ENCODE measurements at places on chromosomes 1 and 21. TPM values are rescaled to one million over a fixed set of nuclear protein-coding genes. Genes with fewer than 3 reads are reported as not detected.

The FCRL4 gene
- total RNA-seq, result not detected

GRCh38 chr1:22794647-22795365 lies 84.2 kb downstream of the EPHB2 start:
- no peak for DNase-seq

The POU2F1 gene
- total RNA-seq, result 24.5 TPM

DNA sequence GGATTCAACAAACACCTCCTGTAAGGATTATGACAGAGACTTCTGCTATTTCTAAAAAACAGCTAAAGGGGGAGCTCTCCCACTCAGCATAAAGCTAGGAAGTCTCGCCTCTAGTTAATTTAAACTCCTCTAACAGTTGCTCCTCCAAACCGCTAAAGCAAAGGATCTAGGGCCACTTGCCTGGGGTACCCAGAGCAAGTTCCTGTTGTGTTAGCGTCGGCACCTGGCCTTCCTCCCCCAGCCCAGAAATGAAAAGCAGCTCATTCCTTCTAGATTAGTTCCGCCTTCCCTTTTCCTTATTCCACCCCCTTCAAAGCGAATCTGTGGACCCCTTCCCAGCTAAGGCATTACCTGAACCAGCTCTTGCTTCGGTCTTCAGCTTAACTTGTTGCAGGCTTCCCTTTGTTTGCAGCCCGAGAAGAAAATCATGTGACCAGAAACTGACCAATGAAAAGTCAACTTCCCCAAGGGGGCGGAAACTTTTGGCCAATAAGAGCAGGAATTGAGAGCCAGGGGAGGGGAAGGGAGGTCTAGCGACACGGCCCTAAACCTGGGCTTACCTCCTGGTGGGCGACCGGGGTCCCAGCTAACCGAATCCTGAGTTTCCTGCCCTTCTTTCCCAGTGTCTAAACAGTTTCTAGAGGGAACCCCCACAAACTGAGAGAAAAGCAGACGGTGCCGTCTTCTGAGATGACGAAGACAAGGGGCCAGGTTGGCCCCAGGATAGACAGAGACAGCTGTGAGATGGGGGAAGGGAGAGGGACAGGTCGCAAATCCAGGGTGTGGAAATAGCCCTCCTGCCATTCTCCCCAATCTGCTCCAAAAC lies at the start of gene PBXIP1:
Gene PBXIP1, minus strand, starts transcription at position 382 of the 826 bp plus-strand sequence. CDS start 2,378 bp downstream, outside the sequence.
- peak; percentile 80 for DNase-seq

The NMNAT1 gene
- total RNA-seq, result 8.6 TPM

DNA sequence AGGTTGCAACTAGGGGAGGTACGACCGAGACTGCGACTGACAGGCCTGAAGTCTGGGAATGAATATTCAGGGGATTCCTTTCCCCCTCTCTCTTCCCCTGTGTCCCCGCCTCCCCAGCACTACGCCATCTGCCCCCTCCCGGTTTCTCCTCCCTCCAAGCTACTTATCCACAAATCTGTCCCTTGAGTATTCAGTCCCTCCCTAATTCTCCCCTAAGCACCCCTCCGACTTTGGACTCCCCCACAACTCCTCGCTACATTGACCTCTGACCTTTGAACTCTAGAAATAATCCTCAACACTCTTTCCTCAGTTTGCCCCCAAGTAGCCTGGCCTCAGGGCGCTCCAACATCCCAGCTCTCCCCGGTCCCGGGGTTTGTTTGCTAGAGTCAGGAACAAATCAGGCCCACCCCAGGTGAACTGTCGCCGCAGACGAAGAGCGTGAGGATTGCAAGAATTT lies 393 bp downstream of the LYSMD1 start:
- no peak for DNase-seq

- DNase-seq, result no peak
These were observed 28.2 kb downstream of the BATF3 start for GRCh38 chr1:212671342-212672031.

The DDR2 gene
- 0.84 TPM for total RNA-seq

GRCh38 chr1:11985851-11986250 lies 5.6 kb downstream of the MFN2 start:
- no peak for DNase-seq

The NID1 gene
- 0.32 TPM for total RNA-seq

- DNase-seq, result peak; percentile 10
These were observed 257.3 kb downstream of the CAMTA1 start for GRCh38 chr1:7042322-7043190.

GRCh38 chr1:154466206-154466605 lies 35.8 kb upstream of the TDRD10 start:
- no peak for DNase-seq

GRCh38 chr1:9594471-9595155 lies 5.9 kb downstream of the TMEM201 start:
- DNase-seq, result no peak

DNA sequence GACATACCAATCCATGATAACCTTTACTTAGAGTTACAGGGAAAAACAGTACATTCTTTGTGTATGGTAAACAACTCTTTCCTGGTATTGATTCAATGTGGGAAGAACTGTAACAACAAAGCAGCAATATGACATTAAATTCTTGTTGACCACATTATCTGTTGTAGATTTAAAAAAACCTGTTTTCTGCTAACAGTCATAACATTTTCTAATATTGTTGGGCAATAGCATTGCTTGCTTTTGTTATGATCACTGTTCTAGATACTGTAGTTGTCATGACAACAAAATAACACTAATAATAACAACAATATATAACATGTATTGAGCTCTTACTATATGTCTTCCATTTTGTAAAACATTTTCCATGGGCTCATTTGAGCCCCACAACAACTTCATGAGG lies 54.2 kb downstream of the PDE4B start:
- no peak for DNase-seq

The CREG1 gene
- 55.7 TPM for total RNA-seq

DNA sequence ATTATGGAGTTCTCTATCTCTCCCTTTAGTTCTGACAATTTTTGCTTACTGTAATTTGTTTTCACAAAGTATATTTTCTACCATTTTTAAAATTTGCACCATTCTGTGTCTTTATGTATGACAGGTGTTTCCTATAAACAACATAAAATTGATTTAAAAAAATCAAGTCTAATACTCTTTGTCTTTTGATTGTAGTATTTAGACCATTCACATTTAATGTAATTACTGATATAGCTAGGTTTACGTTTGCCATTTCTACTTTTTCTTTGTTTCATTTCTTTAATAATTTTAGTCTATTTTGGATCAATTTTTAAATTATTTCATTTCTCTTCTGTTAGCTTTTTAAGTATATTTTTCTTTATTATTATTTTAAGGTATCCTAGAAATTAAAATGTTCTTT lies 44.4 kb upstream of the LCE5A start:
- DNase-seq, result no peak

GRCh38 chr1:104874044-104874443 lies 1124.3 kb downstream of the AMY1C start:
- DNase-seq, result no peak

DNA sequence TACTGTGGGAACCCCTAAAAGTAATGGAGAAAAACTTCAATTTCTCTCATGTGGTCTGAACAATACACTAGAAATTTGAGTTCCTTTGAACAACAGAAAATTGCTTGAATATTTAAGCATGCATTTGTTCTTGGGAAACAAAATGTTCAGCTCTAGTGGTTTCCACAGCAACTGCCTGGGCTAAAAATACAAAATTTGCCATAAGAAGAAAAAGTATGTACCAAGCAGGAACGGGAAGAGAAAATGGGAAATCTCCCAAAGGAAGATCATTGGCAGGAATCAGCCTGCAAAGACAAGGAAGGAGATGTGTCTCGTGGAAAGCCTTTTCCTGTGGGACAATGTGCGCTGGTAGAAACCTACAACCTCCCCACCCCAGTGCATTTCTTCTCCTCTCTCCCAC lies 119.0 kb upstream of the DPT start:
- no peak for DNase-seq

The WNT9A gene
- 5.6 TPM for total RNA-seq

The CELA3B gene
- total RNA-seq, result 5.3 TPM

DNA sequence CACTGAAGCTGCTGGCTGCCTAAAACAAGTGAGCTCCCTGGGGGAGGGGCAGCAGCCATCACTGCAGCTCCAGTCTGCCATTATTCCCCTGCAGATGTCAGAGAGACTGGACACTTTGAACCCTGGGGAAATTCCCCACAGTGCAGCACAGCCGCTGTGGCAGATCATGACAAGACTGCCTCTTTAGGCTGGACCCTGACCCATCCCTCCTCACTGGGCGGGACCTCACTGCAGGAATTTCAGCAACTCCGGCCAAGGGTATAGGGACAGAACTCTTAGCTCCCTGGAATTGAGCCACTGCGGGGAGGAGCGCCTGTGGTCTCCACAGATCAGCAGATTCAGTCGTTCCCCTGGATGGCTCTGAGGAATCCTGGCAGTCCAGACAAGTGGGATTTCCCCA lies 964.6 kb downstream of the BRINP3 start:
- no peak for DNase-seq

GRCh38 chr1:169867012-169867675 lies 26.6 kb downstream of the SCYL3 start:
- DNase-seq, result no peak

The FAM72C gene
- 9.5 TPM for total RNA-seq

DNA sequence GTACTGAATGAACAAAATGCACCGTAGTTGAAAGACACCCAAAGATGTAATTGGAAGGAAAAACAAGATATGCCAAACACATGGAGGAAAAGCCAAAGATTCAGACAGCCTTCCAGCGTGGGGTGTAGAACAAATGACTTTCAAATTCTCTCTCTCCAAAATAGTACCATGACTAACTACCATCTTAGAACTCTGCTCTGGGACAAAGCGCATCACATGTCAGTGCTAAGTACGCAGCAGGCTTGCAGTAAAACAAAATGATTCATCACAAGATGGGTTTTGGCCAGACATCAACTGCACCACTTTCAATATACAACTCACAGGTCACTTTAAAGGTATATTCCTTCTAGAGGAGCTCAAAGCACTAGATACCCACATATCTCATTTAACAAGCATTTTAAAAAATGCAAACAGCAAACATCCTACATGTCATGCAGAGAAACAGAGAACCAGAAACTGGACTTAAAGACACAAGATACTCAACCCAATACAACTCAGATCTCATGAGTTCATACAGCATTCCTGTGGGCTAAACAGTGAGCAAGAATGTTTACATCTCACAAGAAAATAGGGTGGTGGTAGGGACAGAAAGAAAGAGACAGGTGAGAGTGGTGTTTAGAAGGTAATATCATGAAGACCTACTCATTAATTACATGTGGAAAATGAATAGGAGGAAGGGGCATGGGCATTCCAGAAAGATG lies 75.7 kb downstream of the BCAR3 start:
- DNase-seq, result no peak

- peak; percentile 63 for DNase-seq
These were observed 95.3 kb downstream of the PIK3R3 start for GRCh38 chr1:46036894-46037839.

GRCh38 chr1:162765788-162766187 lies 24.7 kb upstream of the HSD17B7 start:
- DNase-seq, result no peak

GRCh38 chr21:34141373-34141772 lies 68.0 kb downstream of the MRPS6 start:
- no peak for DNase-seq

The DNAH14 gene
- 33.2 TPM for total RNA-seq

GRCh38 chr1:145729666-145730436 lies 10.6 kb downstream of the CD160 start:
- DNase-seq, result no peak

- peak; percentile 61 for DNase-seq
These were observed 22.7 kb upstream of the ARF1 start for GRCh38 chr1:228059634-228060457.

GRCh38 chr1:192538407-192539296 lies 36.9 kb upstream of the RGS1 start:
- no peak for DNase-seq

The CLCN6 gene
- total RNA-seq, result 13.7 TPM

DNA sequence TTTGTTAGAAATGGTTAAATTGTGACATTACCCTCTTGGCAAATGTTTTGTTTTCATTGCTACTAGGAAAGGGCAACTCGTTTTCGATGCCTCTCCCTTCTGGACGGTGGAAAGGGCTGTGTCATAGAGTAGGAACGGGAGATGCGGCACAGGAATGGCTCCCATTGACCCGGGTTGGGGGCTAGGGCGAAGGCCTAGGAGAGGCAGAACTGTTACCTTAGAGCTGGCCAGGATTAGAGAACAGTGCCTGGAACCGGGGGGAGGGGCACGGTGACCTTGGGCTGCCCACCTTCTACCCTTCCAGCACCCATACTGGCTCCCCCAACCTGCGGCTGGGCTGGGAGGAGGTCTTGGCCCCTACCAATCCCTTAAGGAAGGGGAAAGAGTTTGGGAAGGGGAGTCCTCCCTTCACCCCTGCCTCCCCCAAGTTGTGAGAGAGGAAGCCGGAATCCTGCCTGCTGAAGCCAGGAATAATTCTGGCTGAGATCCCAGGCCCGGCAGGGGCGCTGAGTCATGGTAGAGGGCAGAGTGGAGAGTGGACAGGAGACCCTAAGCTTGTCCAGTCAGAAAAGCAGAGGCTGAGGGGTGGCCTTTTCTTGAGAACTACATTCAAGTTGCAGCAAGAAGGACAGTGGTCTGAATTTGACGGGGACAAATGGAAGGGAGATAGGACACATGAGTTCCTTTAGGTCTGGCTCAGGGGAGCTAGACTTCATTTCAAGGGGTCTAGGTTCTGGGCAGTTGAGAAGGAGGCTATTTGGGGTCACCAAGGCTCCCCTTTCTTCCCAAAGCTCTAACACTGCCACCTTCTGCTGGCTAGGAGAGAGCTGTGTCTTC lies 8.2 kb downstream of the LMNA start:
- DNase-seq, result no peak

The CLK2 gene
- 72.6 TPM for total RNA-seq

The CCDC27 gene
- not detected for total RNA-seq

The TNNT2 gene
- 2.0 TPM for total RNA-seq

DNA sequence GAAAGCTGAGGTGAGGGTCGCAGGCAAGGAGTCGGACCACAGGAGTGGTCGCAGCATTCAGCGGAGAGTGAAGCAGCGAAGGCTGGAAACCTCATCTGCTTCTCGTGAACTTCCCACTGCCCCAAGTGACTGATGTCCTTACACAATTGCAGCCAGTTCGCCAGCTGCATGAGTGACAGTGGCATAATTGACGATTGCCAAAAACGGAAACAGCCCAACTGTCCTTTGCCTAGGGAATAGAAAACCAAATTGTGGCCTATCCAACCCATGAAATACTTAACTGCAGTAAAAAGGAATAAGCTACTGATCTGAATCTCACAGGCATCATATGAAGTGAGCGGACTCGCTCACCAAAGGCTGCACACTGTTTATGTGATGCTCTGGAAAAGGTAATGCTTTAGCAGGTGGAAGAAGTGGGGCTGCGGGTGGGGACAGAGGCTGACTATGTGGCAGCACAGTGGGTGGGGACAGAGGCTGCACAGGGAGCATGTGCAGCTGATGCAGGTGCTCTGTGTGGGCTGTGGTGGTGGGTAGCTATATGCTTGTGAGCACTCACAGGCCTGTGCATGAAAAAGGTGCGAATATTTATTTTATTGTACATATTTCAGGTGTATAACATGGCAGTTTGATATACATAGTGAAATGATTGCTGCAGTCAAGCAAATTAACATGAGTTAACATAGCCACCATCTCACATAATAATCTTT lies 4.2 kb upstream of the NLRP3 start:
- no peak for DNase-seq

Measured in HCT116 (cell line).